Cortex of kidney (tissue), 1 donor: ENCODE measurements at places on chromosomes 5 and 9.

DNA sequence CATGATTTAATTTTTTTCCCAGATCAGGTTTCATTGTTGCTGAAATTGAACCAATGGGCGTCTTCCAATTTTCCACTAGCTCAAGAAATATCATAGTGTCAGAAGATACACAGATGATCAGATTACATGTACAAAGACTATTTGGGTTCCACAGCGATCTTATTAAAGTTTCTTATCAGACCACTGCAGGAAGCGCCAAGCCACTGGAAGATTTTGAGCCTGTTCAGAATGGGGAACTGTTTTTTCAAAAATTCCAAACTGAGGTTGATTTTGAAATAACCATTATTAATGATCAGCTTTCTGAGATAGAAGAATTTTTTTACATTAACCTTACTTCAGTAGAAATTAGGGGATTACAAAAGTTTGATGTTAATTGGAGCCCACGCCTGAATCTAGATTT is 251.6 kb downstream of the ADGRV1 start:
- no peak for DNase-seq

GRCh38 chr9:129624168-129624759 is 1.7 kb upstream of the NTMT1 start:
- no peak for DNase-seq

GRCh38 chr9:22052376-22052945 is 43.4 kb upstream of the CDKN2B start:
- DNase-seq = no peak

DNA sequence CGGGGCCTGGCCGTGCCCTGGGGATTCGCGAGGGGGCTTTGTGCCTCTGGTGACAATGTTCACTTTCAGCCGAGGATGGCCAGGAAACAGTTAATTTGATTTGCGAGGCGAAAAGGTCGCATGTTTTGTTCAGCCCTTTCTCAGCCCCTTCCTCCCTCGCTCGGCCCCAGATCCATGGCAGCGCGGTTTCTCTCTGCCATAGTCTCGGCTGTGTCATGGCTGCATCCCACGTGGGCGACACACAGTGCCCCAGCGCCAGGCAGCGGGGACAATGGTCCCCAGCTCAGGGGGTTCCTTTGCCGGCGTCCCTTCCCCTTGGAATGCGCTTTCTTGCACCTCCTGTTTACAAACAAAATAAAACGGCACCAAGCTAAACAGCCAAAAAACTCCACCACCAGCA is 370.3 kb upstream of the IRX2 start:
- no peak for DNase-seq
